ENCODE measurements at places on chromosomes 4 and X. TPM values are rescaled to one million over a fixed set of nuclear protein-coding genes. Genes with fewer than 3 reads are reported as not detected.

DNA sequence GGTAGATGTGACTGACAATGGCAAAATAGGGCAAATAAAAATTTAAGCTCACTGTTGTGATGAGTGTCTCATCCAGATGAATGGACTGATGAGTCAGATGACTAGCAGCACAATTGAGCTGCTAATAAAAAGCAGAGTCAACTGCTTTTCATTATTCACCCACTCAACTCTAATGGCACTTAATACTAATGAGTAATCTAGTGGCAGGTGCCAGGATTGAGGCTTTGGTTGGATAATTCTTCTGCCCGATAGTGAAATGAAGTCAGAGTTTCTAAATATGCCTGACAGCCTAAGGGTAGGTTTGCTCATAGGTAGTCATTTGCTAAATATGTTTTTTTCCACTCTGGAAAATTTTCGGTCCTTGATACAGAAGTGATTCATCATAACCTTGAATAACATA is 10.4 kb downstream of the OGT start:
- no peak for DNase-seq

DNA sequence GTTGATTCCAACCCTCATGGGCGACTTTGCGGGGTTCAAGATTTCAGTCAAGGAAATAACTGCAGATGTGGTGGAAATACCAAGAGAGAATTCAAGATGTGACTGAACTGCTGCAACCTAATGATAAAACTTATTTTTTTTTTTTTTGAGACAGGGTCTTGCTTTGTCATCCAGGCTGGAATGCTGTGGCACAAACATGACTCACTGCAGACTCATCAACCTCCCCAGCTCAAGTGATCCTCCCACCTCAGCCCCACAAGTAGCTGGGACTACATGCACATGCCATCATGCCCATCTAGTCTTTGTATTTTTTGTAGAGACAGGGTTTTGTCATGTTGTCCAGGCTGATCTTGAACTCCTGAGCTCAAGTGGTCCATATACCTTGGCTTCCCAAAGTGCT is 19.5 kb upstream of the WDFY3 start:
- no peak for DNase-seq

Gene SLC16A2
- 0.85 TPM for total RNA-seq

GRCh38 chr4:182137343-182137742 is 105.9 kb upstream of the TENM3 start:
- no peak for DNase-seq

Data from thymus (tissue), 14 donors.